Fibroblast of lung (primary cell): ENCODE measurements at places on chromosomes 12 and 14.

- no peak for DNase-seq
These were observed 5.3 kb upstream of the TSPAN8 start for GRCh38 chr12:71162832-71163763.

- DNase-seq: no peak
These were observed 171.6 kb downstream of the APAF1 start for GRCh38 chr12:98816720-98817119.

- DNase-seq: no peak
These were observed 3.4 kb downstream of the TIGAR start for GRCh38 chr12:4324366-4324765.

DNA sequence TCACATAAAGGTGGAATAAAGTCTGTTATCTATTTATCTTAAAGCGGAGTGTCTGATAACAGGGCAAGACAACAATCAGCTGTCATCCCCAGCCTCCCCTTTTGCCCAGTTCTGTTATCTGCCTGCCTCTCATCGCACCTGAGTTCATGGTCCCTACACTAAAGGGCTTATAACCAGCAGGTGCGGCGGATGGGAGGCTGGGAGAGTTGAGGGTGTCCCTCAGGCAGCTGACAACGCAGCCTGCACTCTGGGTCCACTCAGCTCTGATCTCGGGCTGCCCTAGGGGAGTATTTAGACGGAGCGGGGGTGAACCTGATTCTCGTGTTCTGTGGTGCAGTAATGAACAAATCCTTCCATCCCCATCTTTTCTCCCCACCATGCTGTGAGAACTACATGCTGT, 34.0 kb upstream of the JDP2 start:
- DNase-seq: no peak

DNA sequence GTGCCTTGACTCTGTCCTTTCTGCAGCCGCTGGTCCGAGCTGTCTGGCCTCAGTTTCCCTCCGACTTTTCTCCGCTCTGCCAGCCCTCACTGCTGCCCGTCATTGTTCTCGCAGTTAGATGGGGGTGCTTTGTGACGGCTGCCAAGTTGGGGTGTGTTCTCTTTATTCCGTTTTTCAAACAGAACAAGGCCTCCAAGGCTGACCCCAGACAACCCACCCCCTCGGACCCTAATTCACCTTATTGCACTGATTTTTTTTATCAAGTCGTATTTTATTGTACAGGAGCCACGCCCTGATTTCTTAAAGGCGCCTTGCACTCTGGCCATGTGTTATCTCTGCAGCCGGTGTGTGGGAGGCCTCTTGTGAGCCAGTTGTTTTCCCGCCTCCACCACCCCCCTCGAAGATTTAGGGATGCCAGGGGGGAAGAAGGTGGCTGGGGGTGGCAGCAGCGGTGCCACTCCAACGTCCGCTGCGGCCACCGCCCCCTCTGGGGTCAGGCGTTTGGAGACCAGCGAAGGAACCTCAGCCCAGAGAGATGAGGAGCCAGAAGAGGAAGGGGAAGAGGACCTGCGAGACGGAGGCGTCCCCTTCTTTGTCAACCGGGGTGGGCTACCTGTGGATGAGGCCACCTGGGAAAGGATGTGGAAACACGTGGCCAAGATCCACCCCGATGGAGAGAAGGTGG, 1.3 kb downstream of the VASH1 start:
- DNase-seq: no peak
